Left lung (tissue), 14 donors: ENCODE measurements at places on chromosomes 6 and 20.

DNA sequence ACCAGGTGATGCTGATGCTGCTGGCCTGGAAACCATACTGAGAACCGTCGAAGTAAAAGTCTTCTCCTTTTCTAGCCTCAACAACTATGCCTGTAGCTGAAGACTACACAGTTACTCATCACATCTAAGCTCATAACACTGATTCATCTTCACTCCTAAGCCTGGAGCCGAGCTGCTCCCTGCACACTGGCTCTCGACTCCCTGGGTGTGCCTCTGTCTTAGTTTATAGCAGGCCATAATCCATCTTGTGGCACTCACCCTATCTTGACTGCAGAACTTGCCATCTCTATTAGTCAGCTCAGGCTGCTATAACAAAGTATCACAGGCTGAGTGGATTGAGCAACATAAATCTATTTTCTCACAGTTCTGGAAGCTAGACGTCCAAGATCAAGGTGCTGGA lies 191.0 kb downstream of the UNC5CL start:
- H3K36me3 ChIP-seq: no peaks in the 10 kb centered on the region
- DNase-seq: no peak
- H3K4me3 ChIP-seq: no peak overlapping the region
- no peaks in the 10 kb centered on the region for H3K27me3 ChIP-seq
- no peak overlapping the region for H3K27ac ChIP-seq

DNA sequence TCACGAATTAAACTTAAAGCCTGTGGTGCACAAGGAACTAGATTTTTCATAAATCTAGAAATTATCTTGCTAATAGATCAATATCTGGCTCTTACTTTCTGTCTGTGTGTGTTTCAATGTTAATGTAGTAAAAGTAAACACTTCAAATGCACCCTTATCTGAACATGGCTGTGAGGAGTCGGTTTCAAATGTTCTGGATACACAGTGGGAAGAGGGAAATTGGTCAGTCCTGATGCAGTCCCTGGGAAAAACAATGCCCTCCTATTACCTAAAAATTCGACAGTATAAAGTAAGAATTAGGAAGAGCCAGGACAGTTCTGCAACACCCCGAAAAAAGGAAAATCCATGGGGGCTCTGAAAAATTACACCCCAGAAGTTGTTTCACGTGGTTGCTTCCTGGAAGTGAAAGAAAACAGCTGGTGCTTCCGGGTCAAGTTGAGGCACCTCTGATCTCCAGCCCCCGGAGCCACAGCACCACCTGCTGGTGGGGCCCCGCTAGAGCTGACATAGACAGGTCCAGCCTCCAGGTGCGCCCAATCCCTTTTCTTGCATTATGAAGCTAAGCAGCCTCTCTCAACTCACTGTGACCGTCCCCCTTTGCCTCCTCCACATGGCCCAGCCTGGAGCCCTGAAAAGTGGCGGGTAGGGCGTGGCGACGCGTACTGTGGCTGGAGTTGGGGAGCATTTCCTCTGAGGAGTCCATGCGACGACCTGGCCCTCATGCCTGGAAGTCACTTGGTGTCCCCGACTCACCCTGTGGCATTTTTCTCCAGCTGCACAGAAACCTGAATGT lies 8.3 kb downstream of the SEMG2 start:
- H3K4me3 ChIP-seq: no peak overlapping the region
- peaks cover 3% of the 10 kb centered on the region for H3K27me3 ChIP-seq
- H3K4me1 ChIP-seq: no peaks in the 10 kb centered on the region

- DNase-seq: no peak
- H3K4me1 ChIP-seq: peaks cover 27% of the 10 kb centered on the region
- H3K4me3 ChIP-seq: peak overlapping the region; percentile 87
- H3K27me3 ChIP-seq: no peaks in the 10 kb centered on the region
These were observed 1.7 kb downstream of the LOC128125822 start for GRCh38 chr6:63573899-63574553.

DNA sequence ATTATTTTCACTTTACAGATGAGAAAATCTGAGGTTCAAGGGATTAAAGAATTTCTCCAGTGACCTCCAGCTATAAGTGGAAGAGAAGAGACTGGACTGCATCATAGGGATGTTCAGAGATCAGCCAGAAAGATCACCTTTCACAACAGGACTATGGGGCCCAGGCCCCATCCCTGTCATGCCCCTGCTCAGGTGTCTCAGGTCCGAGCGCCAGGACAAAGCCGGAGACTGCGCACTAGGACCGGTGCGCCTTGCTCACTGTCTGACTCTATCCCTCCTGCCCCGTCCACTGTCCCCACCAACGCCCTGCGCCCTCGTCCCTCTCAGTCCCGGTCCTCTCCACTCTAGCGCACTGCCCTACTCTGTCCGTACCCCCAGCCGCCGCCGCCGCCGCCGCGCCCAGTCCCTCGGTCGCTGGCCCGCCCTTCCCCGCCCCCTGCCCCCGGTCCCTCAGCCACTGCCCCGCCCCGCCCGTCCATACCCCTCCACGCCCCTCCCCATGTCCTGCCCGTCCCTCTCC lies 521 bp upstream of the RAD21L1 start:
- H3K4me3 ChIP-seq: peak overlapping the region; percentile 24
- no peak for DNase-seq

DNA sequence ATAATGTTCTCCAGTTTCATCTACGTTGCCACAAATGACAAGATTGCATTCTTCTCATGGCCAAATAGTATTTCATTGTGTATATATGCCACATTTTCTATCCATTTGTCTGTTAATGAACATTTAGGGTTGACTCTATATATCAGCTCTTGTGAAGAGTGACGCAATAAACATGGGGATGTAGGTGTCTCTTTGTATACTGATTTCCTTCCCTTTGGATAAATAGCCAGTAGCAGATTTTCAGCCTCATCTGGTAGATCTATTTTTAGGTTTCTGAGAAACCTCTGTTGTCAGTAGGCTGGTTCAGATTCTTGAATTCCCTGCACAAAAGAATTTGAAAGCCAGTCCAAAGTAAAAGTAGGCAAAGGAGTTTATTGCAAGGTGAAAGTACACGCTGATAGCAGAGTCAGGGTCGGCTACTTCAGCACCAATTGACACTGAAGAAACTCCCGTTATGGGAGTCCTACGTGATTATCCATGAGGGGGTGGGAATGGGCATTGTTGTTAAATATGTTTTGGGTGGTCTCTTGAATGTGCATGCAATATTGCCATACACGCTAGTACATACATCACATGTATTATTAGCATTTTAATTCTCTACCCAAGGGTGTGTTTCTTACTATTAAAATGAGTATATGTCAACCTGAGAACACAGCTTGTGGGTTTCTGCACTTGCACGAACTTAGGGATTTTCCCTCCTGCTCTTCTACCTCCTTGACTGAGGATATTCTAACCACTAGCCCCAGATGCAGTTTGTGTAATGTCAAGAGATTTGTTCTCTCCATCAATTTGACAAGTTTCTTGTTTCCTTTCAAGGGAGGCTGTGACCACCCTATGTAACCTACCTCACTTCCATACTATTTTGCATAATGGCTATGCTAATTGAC lies 14.4 kb upstream of the SLC17A2 start:
- H3K4me1 ChIP-seq: no peaks in the 10 kb centered on the region
- H3K36me3 ChIP-seq: no peaks in the 10 kb centered on the region

- no peak overlapping the region for H3K27ac ChIP-seq
- no peaks in the 10 kb centered on the region for H3K4me1 ChIP-seq
- no peak overlapping the region for H3K4me3 ChIP-seq
- H3K27me3 ChIP-seq: no peaks in the 10 kb centered on the region
- no peaks in the 10 kb centered on the region for H3K36me3 ChIP-seq
These were observed 18.7 kb downstream of the IL20RA start for GRCh38 chr6:137025786-137026730.

GRCh38 chr6:149362289-149362688 lies 37.8 kb upstream of the SUMO4 start:
- H3K4me1 ChIP-seq: no peaks in the 10 kb centered on the region
- H3K27ac ChIP-seq: no peak overlapping the region
- H3K36me3 ChIP-seq: no peaks in the 10 kb centered on the region
- no peak overlapping the region for H3K4me3 ChIP-seq
- H3K27me3 ChIP-seq: no peaks in the 10 kb centered on the region

GRCh38 chr6:71190809-71191208 lies 97.8 kb upstream of the OGFRL1 start:
- H3K27me3 ChIP-seq: no peaks in the 10 kb centered on the region
- no peak overlapping the region for H3K27ac ChIP-seq
- H3K4me1 ChIP-seq: no peaks in the 10 kb centered on the region
- no peaks in the 10 kb centered on the region for H3K36me3 ChIP-seq
- no peak overlapping the region for H3K4me3 ChIP-seq

GRCh38 chr20:57747861-57748481 lies 38.2 kb upstream of the PMEPA1 start:
- DNase-seq: peak; percentile 35
- peaks cover 13% of the 10 kb centered on the region for H3K27me3 ChIP-seq

DNA sequence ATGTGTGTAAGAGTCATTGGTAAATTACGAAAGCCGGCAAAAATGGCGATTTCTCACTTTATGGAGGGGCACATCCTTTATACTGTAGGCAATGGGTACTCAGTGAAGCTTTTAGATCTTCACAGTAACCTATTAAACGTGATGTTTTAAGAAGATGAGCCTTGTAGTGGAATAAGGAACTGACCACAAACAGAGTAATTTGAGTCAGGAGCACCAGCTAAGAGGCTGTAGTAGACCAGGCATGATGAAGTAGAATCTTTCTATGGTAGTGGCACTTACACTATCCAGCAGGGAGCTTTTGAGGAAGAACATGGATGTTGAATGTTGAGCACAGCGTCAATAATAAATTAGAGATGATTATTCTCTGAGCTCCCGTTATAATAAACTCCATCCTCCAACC lies 65.9 kb downstream of the HIVEP2 start:
- no peak overlapping the region for H3K27ac ChIP-seq
- H3K4me1 ChIP-seq: no peaks in the 10 kb centered on the region
- H3K36me3 ChIP-seq: no peaks in the 10 kb centered on the region
- DNase-seq: no peak
- H3K27me3 ChIP-seq: no peaks in the 10 kb centered on the region

DNA sequence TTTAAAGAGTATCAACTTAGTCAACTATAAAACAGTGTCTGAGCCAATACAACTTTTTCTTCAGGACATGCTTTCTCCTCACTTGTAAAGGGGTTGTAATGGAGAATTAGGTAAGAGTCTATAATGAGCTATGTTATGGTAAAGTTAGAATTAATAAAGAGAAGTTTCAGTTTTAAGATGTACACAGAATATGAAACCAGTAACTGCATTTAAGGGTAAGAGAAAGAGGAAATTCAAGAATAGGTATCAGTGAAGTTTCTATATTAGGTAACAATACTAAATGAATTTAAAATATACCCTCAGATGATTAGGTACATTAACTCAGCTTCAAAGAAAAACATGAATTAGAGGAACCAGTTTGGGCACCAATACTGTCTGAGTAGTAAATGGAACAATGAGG lies 1444.3 kb upstream of the ADGRB3 start:
- no peak overlapping the region for H3K4me3 ChIP-seq
- H3K36me3 ChIP-seq: no peaks in the 10 kb centered on the region
- H3K27ac ChIP-seq: no peak overlapping the region
- DNase-seq: no peak

DNA sequence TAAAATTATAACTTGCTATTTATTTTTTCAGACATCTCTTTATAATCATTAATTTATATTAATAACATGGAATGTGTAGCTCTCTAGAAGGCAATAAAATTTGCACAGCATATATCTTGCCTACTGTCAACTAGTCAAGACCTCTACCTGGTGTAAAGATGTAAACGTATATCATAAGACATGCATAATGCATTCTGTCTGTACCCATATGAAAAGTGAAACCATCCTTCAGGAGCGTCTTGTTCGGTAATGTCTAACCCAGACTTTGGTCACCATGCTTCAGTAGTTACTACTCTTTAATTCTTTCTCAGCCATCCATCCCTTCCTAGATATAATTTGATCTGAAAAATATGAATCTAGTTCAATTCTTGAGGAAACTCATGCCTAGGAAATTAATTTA lies 21.0 kb downstream of the CEP43 start:
- no peak for DNase-seq
- H3K4me1 ChIP-seq: no peaks in the 10 kb centered on the region
- H3K36me3 ChIP-seq: no peaks in the 10 kb centered on the region
- no peak overlapping the region for H3K27ac ChIP-seq
- no peaks in the 10 kb centered on the region for H3K27me3 ChIP-seq

GRCh38 chr6:130473886-130474285 lies 108.1 kb downstream of the TMEM200A start:
- DNase-seq: no peak
- H3K27me3 ChIP-seq: no peaks in the 10 kb centered on the region
- H3K4me1 ChIP-seq: no peaks in the 10 kb centered on the region

DNA sequence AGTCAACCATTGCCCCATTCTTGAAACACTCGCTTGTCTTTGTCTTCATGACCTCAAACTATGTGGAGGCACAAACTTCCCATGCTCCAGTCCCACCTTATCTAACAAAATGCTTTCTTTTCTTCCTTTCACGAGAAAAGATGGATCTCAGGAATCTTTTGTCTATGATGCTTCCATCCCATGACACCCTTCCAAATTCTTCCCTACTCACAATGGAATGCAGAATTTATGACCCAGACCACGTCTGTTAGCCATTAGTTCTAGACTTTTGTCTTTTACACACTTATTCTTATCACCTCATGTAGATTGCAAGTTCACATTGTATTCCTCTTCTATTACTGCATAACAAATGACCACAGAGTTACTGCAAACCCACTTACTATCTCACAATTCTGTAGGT lies 24.2 kb upstream of the LAMP5 start:
- no peaks in the 10 kb centered on the region for H3K36me3 ChIP-seq
- no peak for DNase-seq
- H3K4me3 ChIP-seq: no peak overlapping the region
- H3K4me1 ChIP-seq: no peaks in the 10 kb centered on the region

DNA sequence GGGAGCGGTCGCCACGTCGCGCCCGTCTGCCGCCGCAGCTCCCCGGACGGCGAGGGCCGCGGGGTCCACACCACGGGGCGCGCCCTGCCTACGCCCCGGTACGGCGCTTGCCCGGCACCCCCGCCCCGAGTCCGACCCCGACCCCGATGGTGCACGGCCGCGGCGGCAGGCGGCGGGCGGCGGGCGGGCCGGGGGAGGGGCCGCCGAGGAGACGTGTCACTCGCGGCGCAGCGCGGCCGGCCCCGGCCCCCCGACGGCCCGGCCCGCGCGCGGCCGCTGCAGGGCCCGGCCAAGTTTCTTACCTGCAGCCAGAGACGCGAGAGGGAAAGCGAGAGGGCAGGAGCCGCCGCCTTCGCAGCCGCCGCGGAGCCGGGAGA lies 328 bp downstream of the RRBP1 start:
- peak overlapping the region; percentile 97 for H3K27ac ChIP-seq
- no peaks in the 10 kb centered on the region for H3K27me3 ChIP-seq
- peak overlapping the region; percentile 62 for H3K4me3 ChIP-seq
- no peak for DNase-seq
- peaks cover 10% of the 10 kb centered on the region for H3K4me1 ChIP-seq
